ENCODE measurements at places on chromosomes 6 and 20.

DNA sequence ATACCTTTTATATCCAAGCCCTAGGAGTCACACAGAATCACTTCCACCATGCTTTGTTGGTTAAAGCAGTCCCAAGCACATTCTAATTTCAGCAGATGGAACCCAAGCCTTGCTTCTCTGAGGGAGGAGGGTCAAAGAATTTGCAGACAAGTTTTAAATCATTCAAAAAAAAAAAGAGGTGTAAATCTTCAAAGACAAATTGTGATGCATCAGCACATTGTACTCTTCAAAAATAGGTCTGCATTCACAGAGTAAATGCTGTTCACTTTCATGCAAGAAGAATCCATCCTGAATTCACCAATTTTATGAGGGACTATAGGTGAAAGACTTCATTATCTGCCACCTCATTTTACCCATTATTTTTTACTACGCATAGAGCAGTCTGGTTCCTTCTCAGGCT is 321.8 kb upstream of the PRDM1 start:
- DNase-seq: no peak

DNA sequence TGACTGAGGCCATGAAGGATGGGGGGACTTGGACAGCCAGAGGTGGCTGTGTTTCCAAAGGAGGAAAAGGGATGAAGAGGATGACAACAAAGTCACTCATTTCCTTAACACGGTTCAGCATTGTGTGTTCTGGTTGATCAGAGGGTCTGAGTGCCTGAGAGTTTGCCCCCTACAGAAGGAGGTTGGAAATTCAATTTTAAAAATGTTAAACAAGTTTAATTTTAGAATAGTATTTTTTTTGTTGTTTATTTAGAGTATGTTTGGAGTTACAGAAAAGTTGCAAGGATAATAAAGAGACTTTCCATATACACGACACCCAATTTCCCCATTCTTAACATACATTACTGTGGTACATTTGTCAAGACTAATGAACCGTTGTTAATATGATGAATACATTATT is 10.3 kb upstream of the VAPB start:
- no peak for DNase-seq

GRCh38 chr20:24305371-24305770 is 164.1 kb upstream of the SYNDIG1 start:
- no peak for DNase-seq

GRCh38 chr6:29792123-29793035 is 35.2 kb upstream of the HLA-G start:
- DNase-seq: no peak

GRCh38 chr6:70107852-70108629 is 194.8 kb downstream of the COL9A1 start:
- no peak for DNase-seq

DNA sequence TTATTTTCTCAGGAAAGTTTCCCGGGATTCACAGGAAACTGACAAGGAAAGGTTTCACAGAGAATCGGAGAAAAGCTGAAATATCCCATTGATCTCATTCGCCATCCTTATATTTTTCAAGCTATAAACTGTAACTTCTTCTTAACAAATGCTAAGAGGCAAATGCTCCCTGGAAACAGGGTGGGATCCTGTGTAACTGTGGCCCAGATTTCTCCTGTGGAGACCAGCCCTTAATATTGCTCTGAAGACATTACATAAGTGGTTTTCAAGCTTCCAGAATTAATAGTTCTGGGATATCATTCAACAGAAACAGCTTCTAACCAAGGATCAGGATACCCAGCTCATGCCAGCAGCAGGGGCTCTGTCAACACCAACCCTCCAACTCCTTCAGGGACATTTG is 69.2 kb downstream of the THBS2 start:
- DNase-seq: no peak
